Midbrain (tissue), 1 donor: ENCODE measurements at places on chromosomes 16 and 17.
A peak's percentile ranks its signal among the peaks of the same experiment; 100 is the strongest.

- no peak for DNase-seq
These were observed 6.6 kb upstream of the TSPOAP1 start for GRCh38 chr17:58335061-58335731.

- no peak for DNase-seq
These were observed 117.1 kb downstream of the KCNJ2 start for GRCh38 chr17:70286391-70286790.

DNA sequence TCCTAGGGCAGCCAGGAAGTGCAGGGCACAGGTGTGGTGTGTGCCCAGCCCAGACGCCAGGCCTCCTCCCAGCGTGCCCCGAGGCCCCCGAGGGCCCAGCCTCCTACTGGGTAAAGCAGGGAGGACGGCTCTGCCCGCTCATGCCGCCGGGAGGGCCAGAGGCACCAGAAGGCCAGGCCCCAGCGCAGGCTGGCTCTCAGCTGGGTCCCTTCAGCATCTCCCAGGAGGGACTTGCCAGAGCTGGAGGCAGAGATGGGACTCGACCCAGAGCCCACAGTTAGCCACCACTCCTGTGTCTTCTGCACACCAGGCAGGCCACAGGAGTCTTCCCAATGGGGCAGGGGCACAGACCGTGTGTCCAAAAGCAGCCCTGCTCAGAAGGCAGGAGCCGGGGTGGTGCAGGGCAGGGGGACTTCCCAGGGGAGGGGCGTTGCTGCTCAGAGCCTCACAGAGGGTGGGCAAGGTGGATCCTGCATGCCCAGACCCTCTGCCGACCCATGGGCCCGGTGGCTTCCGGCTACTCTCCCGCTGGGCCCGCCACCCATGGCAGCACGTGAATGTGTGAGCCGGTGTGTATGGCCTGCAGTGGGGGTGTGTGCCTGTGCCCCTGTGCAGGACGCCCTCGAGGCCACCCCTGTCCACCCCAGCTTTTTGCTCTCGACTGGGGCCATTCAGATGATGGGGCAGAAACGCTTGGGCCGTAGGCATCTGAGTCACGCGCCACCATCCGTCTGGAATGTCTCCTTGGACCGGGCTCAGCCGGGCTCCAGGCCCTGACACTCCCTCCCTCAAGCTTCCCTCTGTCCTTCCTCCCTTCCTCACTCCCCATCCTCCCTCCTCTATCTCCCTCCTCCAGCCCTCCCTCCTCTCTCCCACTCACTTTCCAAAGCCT is 5.7 kb upstream of the ZNF469 start:
- no peak for DNase-seq

DNA sequence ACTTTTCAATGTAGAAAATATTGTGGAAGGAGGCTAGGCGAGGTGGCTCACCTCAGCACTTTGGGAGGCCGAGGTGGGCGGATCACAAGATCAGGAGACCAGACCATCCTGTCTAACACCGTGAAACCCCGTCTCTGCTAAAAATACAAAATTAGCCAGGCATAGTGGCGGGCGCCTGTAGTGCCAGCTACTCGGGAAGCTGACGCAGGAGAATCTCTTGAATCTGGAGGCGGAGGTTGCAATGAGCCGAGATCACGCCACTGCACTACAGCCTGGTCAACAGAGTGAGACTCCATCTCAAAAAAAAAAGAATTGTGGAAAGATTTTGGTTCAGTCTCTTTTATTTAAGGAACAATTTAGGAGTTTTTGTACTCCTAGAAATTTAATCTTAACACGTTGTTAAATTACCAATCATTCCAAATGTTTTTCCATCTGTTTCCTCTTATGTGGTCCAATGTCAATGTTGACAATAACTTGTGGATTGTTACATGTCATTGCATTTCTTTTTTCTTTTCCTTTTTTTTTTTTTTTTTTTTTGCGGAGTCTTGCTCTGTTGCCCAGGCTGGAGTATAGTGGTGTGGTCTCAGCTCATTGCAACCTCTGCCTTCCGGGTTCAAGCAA is 124.6 kb upstream of the HAS3 start:
- DNase-seq: no peak

DNA sequence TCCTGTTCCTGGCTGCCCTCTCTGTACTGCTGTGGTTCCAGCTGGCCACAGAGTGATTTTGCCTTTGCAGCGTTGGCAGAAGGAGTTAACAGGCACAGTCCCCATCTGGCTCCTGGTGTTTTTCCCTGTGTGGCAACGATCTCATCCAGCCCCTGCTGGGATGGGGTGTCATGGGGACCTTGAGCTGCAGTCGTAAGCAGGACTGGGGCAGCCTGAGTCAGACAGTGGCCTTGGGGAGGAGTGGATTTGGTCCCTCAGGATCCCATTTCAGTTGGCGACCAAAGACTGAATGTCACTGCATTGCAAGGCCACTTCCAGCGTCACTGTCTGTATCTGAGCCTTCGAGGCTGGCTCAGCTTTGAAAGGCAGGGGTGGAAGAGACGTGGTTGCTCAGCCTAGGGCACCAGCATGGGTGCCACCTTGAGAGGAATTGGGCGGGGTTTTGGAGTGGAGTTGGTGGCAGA is 11.9 kb downstream of the TMEM94 start:
- peak; percentile 29 for DNase-seq

DNA sequence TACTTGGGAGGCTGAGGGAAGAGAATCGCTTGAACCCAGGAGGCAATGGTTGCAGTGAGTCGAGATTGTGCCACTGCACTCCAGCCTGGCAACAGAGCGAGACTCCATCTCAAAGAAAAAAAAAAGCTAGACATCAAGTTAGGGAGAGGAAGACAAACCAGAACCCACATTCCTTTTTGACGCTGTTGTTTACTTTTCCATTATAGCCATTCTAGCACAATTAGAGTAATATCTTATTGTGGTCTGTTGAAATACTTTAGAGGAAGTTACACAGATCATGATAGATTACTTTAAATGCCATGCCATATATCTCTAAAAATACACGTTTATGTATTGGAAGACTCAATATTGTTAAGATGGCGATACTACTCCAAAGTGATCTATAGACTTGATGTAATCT is 16.5 kb upstream of the ABCC1 start:
- DNase-seq: no peak

DNA sequence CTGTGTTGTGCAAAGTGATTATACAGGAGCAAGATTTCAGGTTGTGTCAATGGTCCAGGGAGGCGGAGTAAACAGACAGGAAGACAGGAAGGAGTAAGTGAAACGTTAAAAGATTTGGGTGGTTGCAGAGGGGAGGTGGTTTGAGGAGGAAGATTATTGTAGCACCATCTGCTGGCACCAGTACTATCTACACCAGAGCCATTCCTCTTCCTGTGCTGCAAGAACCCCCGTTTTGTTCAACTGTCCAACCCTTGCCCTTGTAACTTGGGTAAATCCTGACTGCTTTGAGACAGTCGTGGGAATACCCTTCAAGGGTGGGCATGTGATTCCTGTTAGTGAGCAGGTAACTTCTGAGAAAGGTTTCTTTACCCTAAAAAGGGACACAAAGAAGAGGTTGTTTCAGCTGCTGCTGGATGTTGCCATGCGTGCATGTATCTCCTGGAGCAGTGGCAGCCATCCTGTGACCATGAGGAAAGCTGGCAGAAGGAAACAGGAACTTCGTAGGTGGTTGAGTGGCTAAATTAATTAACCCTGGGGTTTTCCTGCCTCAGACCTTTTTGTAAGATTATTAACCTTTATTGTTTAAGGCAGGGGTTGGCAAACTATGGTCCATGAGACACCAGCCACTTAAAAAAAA is 124.1 kb downstream of the PRKCA start:
- DNase-seq: no peak

DNA sequence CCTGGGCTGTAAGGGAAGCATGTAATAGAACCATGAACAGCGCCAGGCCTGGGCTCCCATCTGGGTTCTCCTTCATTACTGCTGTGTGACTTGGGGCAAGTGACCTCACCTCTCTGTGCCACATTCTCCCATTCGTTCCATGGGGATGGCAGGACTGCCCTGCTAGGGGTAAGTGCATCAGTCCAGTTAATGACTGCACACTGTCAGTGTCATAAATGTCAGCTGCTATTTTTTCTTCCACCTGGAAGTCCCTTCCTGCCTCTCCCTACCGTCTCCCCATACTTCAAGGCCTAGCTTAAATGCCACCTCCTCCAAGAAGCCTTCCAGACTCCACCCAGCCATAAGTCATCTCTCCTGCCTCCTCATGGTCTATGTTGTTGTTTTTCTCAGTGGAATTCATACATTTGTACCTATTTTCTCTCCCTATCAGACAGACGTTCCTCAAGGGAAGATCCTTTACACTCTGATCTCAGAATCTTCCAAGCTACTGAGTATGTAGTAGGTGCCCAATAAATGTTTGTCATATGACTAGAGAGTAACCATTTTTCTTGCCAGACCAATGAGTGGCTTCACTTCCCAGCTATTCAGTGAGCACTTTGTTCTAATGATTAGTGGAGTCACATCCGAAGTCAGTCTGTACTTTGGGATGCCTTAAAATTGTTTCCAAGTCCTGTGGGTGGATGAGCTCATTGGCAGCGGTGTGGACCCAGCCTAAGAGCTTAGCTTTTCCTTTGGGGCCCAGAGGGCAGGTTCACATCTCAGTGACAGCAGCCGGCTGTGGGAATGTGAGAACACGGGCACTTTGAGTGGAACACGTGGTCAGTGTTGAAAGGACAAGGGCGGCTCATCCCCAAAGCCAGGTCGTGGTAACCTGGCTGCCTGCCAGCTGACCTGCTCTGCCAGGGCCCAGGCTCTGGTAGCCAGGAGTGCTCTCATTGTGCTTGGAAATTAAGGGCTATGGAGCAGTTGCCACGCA is 147.5 kb upstream of the GSE1 start:
- no peak for DNase-seq

DNA sequence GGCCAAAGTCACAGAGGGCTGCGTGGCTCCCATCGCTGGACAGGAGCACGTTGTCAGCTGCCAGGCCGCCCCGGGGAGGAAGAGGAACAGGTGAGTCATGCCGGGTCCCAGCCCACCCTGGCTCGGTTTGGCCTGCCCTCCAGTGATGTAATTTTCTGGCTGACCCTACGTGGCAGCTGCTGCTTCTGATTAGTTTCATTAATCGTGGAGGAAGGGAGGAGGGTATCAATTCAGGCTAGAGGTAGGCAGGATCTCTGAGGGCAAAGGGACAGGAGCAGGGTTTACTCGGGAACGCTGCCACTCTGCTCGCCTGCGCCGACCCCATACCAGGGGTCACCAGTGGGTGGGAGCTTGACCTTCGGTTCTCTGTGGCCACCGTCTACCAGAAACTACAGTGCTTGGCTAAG is 11.7 kb upstream of the SPATA32 start:
- no peak for DNase-seq

DNA sequence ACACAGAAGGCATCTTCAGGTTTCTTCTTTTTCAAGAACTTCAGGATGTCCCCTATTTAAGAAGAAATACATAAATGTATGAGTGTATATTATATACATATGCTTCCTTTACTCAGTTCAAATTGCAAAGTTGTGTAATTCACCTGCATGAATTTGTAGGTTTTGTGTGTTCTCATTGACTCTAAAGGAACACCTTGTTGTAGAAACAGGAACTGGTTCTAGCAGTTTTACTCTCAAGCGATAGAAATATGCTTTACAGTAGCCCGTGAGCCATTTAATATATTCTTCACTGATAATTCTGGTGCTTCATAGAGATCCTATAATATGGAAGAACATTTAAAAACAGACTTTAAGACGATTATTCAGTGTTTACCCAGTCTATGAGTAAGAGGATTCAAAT is 53.3 kb upstream of the LRRC37A3 start:
- DNase-seq: no peak

- DNase-seq: no peak
These were observed 3.1 kb downstream of the ABAT start for GRCh38 chr16:8677481-8677880.

DNA sequence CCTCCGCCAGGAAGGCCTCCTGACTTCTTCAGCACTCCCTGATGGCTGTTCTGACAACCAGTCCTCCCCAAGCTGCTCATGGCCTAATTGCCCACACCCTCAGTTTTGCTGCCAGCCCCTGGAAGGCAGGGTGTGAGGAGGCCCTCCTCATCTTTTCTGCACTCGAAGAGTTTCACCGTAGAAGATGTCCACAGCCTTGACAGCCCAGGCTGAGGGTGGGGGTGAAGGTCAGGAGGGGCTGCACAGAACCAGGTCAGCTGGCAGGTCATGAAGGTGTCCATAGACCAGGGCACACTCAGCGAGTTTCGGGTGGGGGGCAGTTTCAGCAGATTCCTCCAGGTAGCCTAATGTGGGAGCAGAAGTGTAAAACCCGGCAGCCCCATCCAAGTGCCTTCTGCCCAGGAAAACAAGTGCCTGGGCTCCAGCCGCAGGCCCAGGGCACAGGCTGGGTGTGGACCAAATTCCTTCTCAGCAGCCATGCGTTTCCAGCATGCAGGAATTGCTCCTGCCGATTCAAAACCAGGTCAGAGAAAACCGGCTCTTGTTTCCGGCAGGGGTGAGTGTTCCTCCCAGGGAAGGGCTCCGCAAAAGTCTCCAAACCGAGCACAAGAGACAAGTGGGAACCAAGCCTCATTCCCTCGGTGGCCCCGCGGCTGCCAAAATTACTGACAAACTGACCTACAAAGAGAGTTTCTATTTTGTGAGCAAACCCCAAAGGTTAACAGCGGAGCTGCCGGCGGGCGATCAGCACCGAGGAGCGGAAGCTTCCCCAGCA is 228.8 kb downstream of the C16orf78 start:
- DNase-seq: peak; percentile 11

GRCh38 chr17:47720754-47721533 is 12.1 kb upstream of the TBX21 start:
- DNase-seq: no peak

- no peak for DNase-seq
These were observed 11.4 kb downstream of the SLC7A6 start for GRCh38 chr16:68275611-68276191.

DNA sequence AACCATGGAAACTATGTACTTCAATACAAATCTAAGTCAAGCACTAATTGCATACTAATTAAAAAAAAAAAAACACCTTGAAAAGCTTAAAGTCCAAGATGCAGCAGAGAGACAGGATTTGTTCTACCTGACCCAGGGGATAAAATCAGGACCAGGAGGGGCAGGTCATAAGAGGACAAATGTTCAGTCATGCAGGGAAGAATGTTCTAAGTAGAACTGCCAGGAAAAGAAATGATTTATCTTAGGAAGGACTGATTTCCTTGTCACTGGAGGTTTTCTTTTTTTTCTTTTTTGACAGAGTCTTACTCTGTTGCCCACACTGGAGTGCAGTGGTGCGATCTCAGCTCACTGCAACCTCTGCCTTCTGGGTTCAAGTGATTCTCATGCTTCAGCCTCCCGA is 9.1 kb upstream of the GHDC start:
- DNase-seq: no peak

DNA sequence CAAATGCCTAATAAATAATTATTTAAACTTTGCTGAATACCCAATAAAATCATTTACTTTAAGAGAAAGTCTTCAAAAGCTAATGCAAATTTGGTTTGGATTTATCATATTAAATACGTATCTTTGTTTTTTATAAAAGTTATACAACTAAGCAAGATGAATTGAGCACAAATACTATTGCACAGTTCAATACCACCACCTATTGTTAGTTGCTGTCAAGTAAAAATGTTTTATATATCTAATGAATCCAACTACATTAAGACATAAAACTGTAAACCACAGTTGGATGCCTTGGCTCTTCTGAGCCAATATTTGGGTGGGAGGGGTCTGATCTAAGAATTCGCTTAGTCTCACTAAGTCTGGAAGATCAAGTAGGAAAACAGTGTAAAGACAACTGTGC is 7.7 kb downstream of the FBXL20 start:
- no peak for DNase-seq

GRCh38 chr17:49842846-49843245 is 5.0 kb downstream of the TAC4 start:
- no peak for DNase-seq

- no peak for DNase-seq
These were observed 164.4 kb downstream of the C16orf78 start for GRCh38 chr16:49537924-49538459.

- no peak for DNase-seq
These were observed 54.1 kb upstream of the ARL4D start for GRCh38 chr17:43344685-43345084.

- no peak for DNase-seq
These were observed 63.6 kb upstream of the ERN1 start for GRCh38 chr17:64193561-64193960.
